ENCODE measurements at places on chromosomes 5 and 9.
A peak's percentile ranks its signal among the peaks of the same experiment; 100 is the strongest.

GRCh38 chr5:153896701-153897100 is 142.0 kb downstream of the FAM114A2 start:
- H3K27ac ChIP-seq = no peak overlapping the region
- peaks cover 40% of the 10 kb centered on the region for H3K27me3 ChIP-seq
- no peaks in the 10 kb centered on the region for H3K4me1 ChIP-seq
- H3K4me3 ChIP-seq = no peak overlapping the region

- no peak overlapping the region for H3K27ac ChIP-seq
- no peaks in the 10 kb centered on the region for H3K36me3 ChIP-seq
- DNase-seq = no peak
- no peak overlapping the region for H3K4me3 ChIP-seq
These were observed 173.5 kb downstream of the FAM174A start for GRCh38 chr5:100708645-100709171.

- H3K4me1 ChIP-seq = peaks cover 40% of the 10 kb centered on the region
- H3K36me3 ChIP-seq = no peaks in the 10 kb centered on the region
- DNase-seq = peak; percentile 53
- peak overlapping the region; percentile 43 for H3K4me3 ChIP-seq
These were observed 120.5 kb downstream of the PRDM6 start for GRCh38 chr5:123209502-123210027.

- H3K36me3 ChIP-seq = no peaks in the 10 kb centered on the region
- no peaks in the 10 kb centered on the region for H3K27me3 ChIP-seq
- peak overlapping the region; percentile 37 for H3K27ac ChIP-seq
- no peak overlapping the region for H3K4me3 ChIP-seq
- H3K4me1 ChIP-seq = peaks cover 8% of the 10 kb centered on the region
- no peak for DNase-seq
These were observed 693.6 kb downstream of the TLE1 start for GRCh38 chr9:80995759-80996158.

- H3K27me3 ChIP-seq = no peaks in the 10 kb centered on the region
- no peak for DNase-seq
- H3K4me1 ChIP-seq = no peaks in the 10 kb centered on the region
- H3K36me3 ChIP-seq = no peaks in the 10 kb centered on the region
These were observed 908.7 kb upstream of the CDH9 start for GRCh38 chr5:27947088-27947487.

DNA sequence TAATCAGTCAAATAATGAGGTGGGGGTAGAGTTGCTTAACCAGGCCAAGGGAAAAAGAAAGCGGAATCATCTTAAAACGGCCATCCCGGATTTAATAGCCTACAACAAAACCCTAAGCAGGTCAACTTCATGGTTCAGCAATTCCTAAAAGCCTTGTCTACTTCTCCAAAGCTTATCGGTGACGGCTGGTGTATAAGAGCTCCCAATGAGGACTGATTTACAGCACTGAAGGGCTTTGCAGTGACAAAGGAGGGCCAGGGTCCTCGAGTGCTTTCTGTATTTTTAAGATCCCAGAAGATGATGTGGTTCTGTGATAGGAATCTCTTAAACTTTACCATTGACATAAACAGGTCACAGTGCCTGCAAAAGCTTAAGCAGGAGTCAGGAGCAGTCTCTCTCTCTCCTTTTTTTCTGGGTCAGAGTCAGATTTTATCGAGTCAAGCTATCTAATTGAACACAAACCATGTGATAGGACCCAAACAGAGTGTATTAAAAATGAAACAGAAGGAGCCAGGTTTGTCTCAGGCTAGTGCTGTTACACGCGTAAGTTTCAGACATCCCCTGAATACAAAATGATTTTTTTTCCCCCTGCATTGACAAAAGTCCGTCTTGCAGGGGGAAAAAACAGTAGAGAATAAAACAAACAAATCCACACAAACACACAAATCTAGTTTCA is 663.6 kb upstream of the ZNF608 start:
- peaks cover 53% of the 10 kb centered on the region for H3K4me1 ChIP-seq
- peak overlapping the region; percentile 54 for H3K4me3 ChIP-seq
- peaks cover 34% of the 10 kb centered on the region for H3K36me3 ChIP-seq
- DNase-seq = no peak
- H3K27ac ChIP-seq = peak overlapping the region; percentile 96

- no peaks in the 10 kb centered on the region for H3K36me3 ChIP-seq
- H3K27me3 ChIP-seq = no peaks in the 10 kb centered on the region
- no peak overlapping the region for H3K27ac ChIP-seq
- peaks cover 9% of the 10 kb centered on the region for H3K4me1 ChIP-seq
These were observed 69.5 kb upstream of the IQGAP2 start for GRCh38 chr5:76333571-76333970.

DNA sequence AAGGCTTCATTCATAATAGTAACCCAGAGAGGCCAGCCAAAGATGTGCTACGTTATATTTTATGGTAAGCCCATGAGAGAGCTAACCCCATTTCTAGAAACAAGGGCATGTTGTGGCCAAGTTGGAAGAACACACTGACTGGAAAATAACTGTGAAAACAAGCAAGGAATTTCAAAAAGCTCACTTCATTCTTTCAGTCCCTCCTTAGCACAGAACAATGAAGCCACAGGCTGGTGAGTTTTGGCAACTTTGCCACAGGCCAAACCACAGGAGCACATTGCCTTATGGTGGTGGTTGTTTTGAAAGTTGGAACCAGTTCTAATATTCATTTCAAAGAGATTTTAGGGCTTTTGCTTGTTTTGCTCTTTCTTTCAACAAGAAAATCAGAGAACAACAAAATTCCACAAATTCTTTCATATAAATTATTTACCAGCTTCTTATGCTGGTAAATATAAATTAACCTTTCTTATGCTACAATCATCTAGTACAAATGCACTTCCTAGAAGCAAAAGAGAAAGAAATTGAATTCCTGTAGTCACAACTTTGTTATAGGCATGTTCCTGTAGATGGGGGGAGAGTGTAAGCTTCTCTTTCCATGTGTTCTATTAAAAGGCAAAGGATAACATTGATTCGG is 225.4 kb upstream of the RFX3 start:
- H3K4me3 ChIP-seq = no peak overlapping the region
- DNase-seq = peak; percentile 12
- peaks cover 42% of the 10 kb centered on the region for H3K4me1 ChIP-seq
- H3K27me3 ChIP-seq = no peaks in the 10 kb centered on the region

- peaks cover 7% of the 10 kb centered on the region for H3K4me1 ChIP-seq
- no peaks in the 10 kb centered on the region for H3K36me3 ChIP-seq
- no peak for DNase-seq
- no peak overlapping the region for H3K27ac ChIP-seq
- no peaks in the 10 kb centered on the region for H3K27me3 ChIP-seq
- no peak overlapping the region for H3K4me3 ChIP-seq
These were observed 500.4 kb upstream of the PAPPA start for GRCh38 chr9:115653171-115653606.

All from Calu3 (cell line).